Heart right ventricle (tissue), 16 donors: ENCODE measurements at places on chromosomes 7 and 10. TPM values are rescaled to one million over a fixed set of nuclear protein-coding genes. Genes with fewer than 3 reads are reported as not detected.
A peak's percentile ranks its signal among the peaks of the same experiment; 100 is the strongest.

DNA sequence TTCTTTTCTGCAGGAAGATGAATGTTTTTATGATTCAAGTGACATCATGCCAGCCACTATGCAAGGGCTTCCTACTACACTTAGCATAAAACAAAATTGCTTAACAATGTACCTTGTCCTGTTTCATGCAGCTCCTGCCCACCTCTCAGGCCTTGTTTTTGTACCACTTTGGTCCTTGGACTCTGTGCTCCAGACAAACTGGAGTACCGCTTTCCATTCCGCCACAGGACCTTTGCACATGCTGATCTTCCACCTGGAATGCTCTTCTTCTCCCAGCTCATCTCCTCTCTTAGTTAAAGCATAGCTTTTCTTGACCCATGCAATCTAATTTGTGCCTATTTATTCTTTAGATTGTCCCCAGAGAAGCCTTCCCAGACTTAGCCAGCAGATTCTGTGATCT is 77.5 kb upstream of the STK17A start:
- no peaks in the 10 kb centered on the region for H3K36me3 ChIP-seq
- DNase-seq, result no peak
- no peaks in the 10 kb centered on the region for H3K4me1 ChIP-seq
- H3K27me3 ChIP-seq, result no peaks in the 10 kb centered on the region
- no peak overlapping the region for H3K27ac ChIP-seq

The TSPAN13 gene
- total RNA-seq, result 9.2 TPM

- no peak overlapping the region for H3K27ac ChIP-seq
- no peak overlapping the region for H3K4me3 ChIP-seq
- H3K4me1 ChIP-seq, result no peaks in the 10 kb centered on the region
- H3K36me3 ChIP-seq, result no peaks in the 10 kb centered on the region
- H3K27me3 ChIP-seq, result no peaks in the 10 kb centered on the region
- no peak for DNase-seq
Observed at GRCh38 chr7:53398566-53398965, 363.1 kb downstream of the POM121L12 start.

DNA sequence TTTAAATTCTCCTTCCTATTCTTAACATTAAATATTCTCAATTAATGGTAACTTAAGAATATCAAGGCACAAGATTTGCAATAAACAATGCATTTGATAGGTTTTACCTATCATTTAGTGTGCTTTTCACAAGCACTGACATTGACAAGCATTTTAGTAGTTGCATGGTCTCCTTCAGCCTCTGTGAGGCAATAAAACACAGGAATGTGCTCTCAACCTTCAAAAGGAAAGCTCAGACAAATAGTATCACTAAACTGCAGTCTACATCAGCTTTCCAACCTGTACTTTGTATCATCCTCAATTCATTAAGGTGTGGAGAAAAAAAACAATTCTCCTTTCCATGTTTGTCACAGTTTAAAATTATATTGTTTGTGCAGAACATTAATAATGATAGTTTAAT is 51.1 kb upstream of the TSPAN13 start:
- no peak overlapping the region for H3K27ac ChIP-seq
- DNase-seq, result no peak
- peaks cover 98% of the 10 kb centered on the region for H3K36me3 ChIP-seq
- H3K4me1 ChIP-seq, result no peaks in the 10 kb centered on the region

- no peaks in the 10 kb centered on the region for H3K27me3 ChIP-seq
- no peaks in the 10 kb centered on the region for H3K4me1 ChIP-seq
- no peak overlapping the region for H3K4me3 ChIP-seq
- peaks cover 37% of the 10 kb centered on the region for H3K36me3 ChIP-seq
Observed at GRCh38 chr7:50589364-50589763, 24.2 kb upstream of the DDC start.

GRCh38 chr7:82605247-82605864 is 161.8 kb upstream of the CACNA2D1 start:
- H3K27ac ChIP-seq, result no peak overlapping the region
- no peaks in the 10 kb centered on the region for H3K27me3 ChIP-seq
- H3K36me3 ChIP-seq, result no peaks in the 10 kb centered on the region
- peak; percentile 8 for DNase-seq
- H3K4me1 ChIP-seq, result no peaks in the 10 kb centered on the region
- no peak overlapping the region for H3K4me3 ChIP-seq

DNA sequence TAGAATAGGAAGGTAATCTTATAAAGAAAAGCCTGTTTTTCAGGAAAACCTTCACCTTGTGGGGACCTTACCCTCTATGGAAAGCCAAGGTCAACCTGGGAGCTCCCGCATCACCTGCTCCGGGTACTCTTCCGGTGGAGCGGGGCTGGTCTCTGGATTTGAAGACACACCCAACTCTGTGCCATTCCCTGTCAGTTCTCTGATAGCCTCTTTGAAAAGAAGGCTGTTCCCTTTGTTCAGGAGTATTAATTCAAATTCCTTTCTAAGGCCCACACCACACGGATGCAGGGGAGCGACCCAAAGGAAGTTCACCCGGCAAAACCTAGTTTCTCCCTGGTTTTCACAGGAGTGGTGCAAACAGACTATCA is 10.7 kb downstream of the CTBP2 start:
- H3K27ac ChIP-seq, result no peak overlapping the region
- H3K36me3 ChIP-seq, result no peaks in the 10 kb centered on the region
- peaks cover 95% of the 10 kb centered on the region for H3K4me1 ChIP-seq
- H3K27me3 ChIP-seq, result no peaks in the 10 kb centered on the region

DNA sequence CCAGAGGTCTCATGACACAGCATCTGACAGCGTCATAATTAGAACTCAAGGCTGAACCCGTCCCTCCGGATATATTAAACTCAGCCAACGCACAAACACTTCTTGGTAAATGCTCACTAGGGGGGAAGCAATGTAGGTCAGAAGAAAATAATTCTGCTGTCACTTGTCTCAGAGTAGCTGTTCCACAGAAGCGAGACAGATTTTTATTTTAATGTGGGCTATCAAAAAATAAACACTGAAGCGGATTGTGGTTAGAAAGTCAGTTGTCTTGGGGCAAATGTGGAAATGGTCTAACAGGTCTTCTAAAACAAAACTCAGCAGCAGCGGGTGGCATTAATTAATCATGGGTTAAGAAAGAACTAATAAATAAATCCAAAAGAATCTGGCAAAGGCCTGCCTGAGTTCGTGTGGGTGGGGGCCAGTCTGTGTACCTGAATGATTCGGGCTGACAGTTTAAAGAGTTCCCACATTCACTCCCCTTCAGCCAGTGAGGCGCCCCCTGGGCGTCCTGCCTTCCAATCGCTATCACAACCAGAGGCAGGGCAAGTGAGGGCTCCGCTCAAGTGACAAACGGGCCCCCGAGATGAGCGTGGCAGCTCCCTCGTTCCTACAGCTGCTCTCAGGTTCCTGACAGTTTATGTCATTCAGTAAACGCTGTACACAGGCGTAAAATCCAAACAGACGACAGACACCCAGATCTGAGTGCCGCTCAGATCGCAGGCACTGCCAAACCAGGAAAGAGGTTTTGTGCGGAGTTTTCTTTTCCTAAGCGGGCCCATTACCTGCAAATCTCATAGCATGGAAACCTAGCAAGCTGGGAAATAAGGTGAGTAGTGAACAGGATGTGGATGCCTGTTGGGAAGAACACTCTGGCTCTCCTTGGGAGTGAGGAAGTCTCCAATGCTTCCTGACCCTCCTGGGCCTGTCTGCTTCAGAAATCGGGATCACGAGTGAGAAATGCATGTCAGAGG is 52.9 kb downstream of the NRAP start:
- H3K27ac ChIP-seq, result peak overlapping the region; percentile 37
- DNase-seq, result no peak
- peaks cover 5% of the 10 kb centered on the region for H3K36me3 ChIP-seq

DNA sequence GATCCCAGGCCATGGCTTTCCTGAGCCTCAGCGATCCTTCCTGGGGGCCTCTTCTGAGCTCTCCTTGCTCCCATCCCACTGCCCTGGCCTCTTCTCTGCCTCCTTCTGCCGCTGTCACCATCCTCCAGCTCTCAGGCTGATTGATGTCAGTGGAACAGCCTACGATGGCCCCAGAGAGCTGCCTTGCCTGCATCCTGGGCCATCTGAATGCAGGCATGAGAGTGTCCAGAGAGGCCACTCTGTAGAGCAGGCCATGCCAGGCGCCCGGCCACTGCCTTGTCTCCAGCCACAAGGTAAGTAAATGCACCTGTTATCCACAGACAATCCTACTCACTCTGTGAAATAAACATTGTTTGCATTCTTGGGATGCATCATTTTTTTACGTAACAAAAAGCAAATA is 171.4 kb upstream of the PPP2R2D start:
- peaks cover 3% of the 10 kb centered on the region for H3K27me3 ChIP-seq
- H3K27ac ChIP-seq, result no peak overlapping the region
- H3K4me1 ChIP-seq, result peaks cover 3% of the 10 kb centered on the region
- DNase-seq, result no peak
- H3K36me3 ChIP-seq, result no peaks in the 10 kb centered on the region

DNA sequence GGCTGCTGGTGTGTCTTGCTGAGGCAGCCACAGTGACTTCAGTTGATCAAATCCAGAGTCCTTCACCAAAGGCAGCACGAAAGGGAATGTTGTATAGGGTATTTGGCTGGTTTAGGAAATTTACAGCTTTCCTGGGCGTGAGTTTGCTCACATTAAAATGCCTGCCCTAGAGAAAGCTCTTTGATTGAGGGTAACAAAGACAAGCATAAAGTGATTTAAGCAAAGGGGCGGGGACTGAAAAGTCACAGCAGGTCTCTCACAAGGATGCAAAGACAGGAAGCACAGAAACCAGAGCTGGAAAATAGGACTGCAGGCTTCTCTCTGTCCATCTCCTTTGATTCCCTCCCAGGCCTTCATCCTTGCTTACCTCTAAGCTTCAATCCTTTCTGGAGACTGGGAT is 139.2 kb downstream of the ELMO1 start:
- DNase-seq, result no peak
- H3K36me3 ChIP-seq, result peaks cover 26% of the 10 kb centered on the region
- H3K4me1 ChIP-seq, result peaks cover 4% of the 10 kb centered on the region
- H3K27me3 ChIP-seq, result no peaks in the 10 kb centered on the region

The AGAP4 gene
- 8.4 TPM for total RNA-seq

- no peaks in the 10 kb centered on the region for H3K27me3 ChIP-seq
- H3K4me3 ChIP-seq, result no peak overlapping the region
- H3K4me1 ChIP-seq, result no peaks in the 10 kb centered on the region
- no peaks in the 10 kb centered on the region for H3K36me3 ChIP-seq
Observed at GRCh38 chr10:89870936-89871335, 169.5 kb downstream of the KIF20B start.

DNA sequence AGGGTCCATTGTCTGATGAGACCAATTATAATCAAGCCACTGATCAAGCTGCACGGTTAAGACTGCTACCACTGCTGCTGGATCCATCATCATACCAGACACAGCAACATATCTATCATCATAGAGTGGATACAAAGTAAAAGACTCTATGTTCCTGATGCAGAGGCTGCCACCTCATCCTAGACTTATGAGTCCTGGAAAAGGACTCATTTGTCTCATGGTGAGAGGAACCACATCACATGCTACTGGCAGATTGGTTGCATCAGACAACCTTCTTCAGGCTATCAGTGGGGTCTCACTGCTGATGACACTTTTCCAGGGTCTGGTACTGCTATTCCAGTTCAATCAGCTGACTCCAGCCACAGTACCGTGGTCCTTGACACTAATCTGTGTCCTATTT is 79.0 kb downstream of the ABI1 start:
- no peak overlapping the region for H3K27ac ChIP-seq
- H3K27me3 ChIP-seq, result no peaks in the 10 kb centered on the region
- H3K36me3 ChIP-seq, result no peaks in the 10 kb centered on the region
- H3K4me1 ChIP-seq, result peaks cover 26% of the 10 kb centered on the region

GRCh38 chr10:101896225-101896877 is 52.8 kb upstream of the KCNIP2 start:
- no peaks in the 10 kb centered on the region for H3K27me3 ChIP-seq
- no peak overlapping the region for H3K4me3 ChIP-seq
- no peak for DNase-seq
- H3K4me1 ChIP-seq, result peaks cover 16% of the 10 kb centered on the region
- H3K36me3 ChIP-seq, result no peaks in the 10 kb centered on the region

The ACTL6B gene
- total RNA-seq, result not detected

DNA sequence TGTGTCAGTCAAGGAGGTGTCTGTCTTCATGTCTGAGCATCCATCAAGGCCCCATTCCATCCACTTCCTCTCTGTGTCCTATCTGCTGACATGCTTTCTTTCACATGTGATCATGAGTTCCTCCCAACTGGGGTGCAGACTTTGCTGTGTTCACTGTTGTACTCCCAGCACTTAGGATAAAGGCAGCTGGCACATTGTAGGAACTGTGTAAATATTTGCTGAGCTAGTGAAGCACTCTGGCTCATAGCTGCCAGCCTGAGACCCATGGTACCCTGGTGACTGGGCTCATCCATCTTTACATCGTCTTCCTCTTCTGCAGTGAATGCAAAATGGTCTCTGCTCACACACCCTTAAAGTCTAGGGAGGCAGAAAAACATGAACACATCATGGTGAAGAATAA is 242.2 kb upstream of the IGFBP3 start:
- peaks cover 8% of the 10 kb centered on the region for H3K4me1 ChIP-seq
- no peaks in the 10 kb centered on the region for H3K27me3 ChIP-seq
- H3K27ac ChIP-seq, result no peak overlapping the region
- DNase-seq, result no peak
- H3K4me3 ChIP-seq, result no peak overlapping the region

The POU6F2 gene
- total RNA-seq, result 0.40 TPM

The CH25H gene
- total RNA-seq, result 0.52 TPM

GRCh38 chr7:77940647-77941046 is 142.1 kb downstream of the PHTF2 start:
- no peak overlapping the region for H3K27ac ChIP-seq
- H3K27me3 ChIP-seq, result no peaks in the 10 kb centered on the region
- no peak for DNase-seq
- no peak overlapping the region for H3K4me3 ChIP-seq
- H3K36me3 ChIP-seq, result peaks cover 17% of the 10 kb centered on the region
- H3K4me1 ChIP-seq, result no peaks in the 10 kb centered on the region

The UCN3 gene
- total RNA-seq, result not detected

GRCh38 chr7:138917771-138918170 is 63.4 kb downstream of the KIAA1549 start:
- DNase-seq, result no peak
- H3K4me3 ChIP-seq, result no peak overlapping the region
- H3K27me3 ChIP-seq, result no peaks in the 10 kb centered on the region
- no peaks in the 10 kb centered on the region for H3K4me1 ChIP-seq
- H3K36me3 ChIP-seq, result no peaks in the 10 kb centered on the region

The GJC3 gene
- not detected for total RNA-seq

DNA sequence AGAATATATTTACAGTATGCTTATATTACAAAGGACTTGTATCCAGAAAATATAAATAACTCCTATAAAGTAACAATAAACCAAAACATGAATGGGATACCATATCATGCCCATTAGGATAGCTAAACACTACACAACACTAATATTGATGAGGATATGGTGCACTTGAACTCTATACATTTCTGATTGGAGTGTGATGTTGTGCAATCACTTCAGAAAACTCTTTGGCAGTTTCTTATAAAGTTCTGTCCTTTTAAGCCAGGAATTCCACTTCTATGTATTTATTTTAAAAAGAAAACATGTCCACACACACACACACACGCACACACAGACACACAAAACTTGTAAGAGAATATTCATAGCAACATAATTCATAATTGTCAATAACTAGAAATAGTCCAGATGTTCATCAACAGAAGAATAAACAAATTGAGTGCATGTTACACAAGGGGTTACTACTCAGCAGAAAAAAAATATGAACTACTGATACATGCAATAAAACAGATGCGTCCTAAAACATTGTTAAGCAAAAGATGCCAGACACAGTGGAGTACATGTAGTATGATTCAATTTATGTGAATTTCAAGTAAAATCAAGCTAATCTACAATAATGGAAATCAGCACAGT is 416.0 kb downstream of the PLXDC2 start:
- no peaks in the 10 kb centered on the region for H3K4me1 ChIP-seq
- no peak for DNase-seq
- H3K27me3 ChIP-seq, result no peaks in the 10 kb centered on the region
- H3K4me3 ChIP-seq, result no peak overlapping the region
